Stimulated activated CD8-positive, alpha-beta memory T cell treated with anti-CD3 and anti-CD28 coated beads, Interleukin-7, amount 100 ng/mL, for 1 hour (primary cell): ENCODE measurements at places on chromosomes 1 and 21.

- DNase-seq: no peak
Measured at GRCh38 chr1:100893718-100894117, 924 bp downstream of the EXTL2 start.

DNA sequence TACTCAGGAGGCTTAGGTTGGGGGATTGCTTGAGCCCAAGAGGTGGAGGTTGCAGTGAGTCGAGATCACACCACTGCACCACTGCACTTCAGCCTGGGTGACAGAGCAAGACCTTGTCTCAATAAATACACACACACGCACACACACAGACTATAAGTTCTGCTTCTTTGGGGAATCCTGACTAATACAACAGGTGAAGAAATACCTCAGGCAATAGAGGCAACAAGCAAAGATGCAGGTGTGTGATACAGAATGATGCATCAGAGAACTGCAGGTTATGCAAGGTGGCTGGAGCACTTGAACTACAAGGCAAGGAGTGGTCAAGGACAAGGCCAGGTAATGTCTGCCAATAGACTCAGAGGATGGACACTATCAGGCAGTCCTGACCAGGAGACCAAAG, 117.6 kb upstream of the ZNF678 start:
- no peak for DNase-seq

DNA sequence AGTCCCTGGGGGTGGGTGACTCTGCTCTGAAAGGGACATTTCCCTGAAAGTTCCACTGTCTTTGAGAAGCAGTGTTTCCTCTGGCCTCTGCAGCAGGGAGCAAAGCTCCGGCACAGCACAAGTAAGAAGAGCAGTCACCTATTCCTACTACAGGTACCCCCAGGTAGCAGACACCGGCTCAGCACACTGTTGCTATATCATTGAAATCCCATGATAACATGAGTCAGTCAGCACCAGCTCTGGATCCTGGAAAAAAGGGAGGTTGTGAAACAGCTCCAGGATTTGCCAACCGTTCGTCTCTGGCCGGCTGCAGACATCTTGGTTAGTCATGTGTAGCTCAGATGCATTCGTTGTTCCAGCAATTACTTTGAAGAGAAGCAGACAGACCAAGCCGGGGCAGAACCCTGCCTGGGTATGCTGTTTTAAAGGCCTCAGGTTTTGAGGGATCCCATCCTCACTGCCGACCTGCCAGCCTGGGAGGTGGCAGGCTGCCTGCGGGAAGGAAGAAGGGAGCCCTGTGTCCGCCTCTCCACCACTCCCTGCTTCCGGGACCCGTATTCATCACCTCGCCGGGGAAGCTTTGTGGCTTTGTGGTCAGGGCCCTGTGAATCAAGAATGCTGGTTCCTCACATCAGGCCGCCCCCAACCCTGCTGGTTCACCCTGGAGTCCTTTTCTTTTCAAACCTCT, 139.2 kb downstream of the CLIC6 start:
- DNase-seq: peak; percentile 23

GRCh38 chr1:109543283-109543987, 3.8 kb downstream of the GPR61 start:
- DNase-seq: no peak

GRCh38 chr1:182520736-182521135, 68.3 kb downstream of the RNASEL start:
- DNase-seq: no peak

GRCh38 chr1:201395936-201396335, 3.2 kb downstream of the LAD1 start:
- no peak for DNase-seq

DNA sequence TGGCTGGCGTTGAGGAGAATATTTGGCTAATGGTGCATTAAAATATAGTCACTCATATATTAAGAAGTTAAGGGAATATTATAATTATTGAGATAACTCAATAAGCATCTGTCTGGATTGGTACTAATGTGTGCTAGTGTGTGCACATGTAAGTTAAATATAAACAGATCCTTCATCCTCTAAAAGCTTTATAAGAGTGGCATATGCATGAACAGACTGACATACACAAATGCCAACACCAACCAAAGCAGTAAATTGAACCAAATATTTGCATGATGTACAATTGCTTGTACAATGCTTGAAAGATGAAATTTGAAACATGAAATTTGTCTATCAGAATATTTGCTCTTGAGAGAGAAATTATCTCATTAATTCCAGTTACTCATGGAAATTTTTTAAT, 344.9 kb downstream of the ADGRL2 start:
- DNase-seq: no peak

DNA sequence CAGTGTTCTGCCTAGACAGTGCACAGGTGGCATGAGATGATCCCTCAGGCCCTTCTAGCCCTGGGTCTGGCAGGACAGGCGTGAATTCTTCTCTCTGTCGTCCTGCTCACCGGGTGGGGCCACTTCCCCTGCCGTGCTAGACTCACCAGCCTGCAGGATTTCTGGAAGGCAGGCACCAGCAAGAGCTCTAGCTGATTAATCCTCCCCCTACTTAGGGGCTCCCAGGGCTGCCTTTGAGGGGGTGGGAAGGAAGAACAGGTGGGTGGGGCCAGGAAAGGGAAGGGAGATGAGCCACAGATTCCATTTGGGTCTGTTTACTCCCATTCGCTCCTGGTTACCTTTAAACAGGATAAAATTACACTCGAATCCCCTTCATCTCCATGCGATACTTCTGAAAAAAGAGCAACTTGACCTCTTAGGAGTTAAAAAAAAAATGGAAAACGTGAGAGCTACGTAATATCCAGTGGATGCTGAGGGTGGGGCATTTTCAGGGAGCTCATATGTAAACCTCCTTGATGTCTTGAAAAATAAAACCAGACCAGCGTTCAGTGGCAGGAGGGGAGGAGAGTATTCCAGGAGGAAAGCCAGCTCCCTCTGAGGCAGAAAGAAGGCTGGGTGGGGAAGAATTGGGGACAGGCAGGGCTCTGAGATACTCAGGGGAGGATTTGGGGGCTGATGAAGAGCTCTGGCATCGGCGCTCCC, 665.5 kb downstream of the PTPRU start:
- DNase-seq: no peak

DNA sequence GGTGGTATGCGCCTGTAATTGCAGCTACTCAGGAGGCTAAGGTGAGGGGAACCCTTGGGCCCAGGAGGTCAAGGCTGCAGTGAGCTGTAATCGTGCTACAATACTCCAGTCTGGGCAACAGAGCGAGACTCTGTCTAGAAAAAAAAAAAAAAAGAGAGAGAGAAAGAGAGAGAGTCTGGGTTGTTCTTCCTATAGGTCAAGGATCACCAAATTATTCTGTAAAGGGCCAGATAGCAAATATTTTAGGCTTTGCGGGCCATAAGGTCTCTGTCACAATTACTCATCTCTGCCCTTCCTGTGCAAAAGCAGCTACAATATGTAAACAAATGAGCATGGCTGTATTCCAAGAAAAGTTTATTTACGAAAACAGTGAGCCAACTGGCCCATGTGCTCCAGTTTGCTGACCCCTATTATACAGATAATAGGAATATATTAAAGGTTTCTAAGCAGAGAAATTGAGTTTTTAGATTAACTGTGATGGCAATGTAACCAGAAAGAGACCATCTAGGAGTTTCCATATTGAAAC, 2.1 kb downstream of the SASS6 start:
- DNase-seq: no peak

GRCh38 chr1:8423692-8424538, 106.0 kb downstream of the SLC45A1 start:
- no peak for DNase-seq

DNA sequence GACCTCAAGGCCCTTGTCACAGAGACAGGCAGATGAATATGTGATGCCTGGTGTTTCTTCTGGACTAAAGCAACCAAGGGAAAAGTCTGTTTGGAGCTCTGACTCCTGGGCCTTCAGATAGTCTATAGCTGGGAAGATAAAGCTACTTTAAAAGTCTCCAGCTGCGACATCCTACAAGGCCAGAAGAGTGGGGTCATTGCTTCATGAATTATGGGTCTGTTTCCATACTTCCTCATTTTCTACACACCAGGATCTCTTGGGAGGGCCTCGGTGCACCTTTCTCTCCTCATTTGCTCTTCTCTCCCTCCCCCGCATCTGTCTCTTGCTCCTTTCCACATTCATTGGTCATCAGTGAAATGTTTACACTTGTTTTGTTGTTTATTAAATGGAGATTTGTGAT, 44.8 kb downstream of the SYT2 start:
- no peak for DNase-seq

GRCh38 chr1:202251424-202252256, 58.0 kb downstream of the LGR6 start:
- DNase-seq: no peak

DNA sequence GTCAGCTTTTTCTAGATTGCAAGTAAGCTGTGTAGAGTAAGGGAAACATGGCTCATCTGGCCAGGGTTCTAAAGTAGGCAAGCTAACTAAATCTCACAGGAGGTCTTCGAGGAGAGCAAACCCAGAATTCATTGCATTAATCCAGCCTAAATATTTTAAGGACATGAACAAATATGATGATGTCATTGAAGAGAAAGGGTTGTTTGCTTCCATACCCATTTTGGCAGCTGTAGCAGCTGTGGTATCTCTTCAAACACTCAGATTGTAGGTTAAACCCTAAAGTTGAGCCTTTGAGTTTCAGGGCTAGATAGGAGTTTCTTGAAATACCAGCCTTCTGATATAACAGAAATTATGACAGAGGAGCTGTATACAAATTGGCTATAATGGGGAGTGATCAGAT, 200.5 kb upstream of the C1orf105 start:
- no peak for DNase-seq

- DNase-seq: no peak
Measured at GRCh38 chr1:17922833-17923232, 167.7 kb downstream of the ACTL8 start.

DNA sequence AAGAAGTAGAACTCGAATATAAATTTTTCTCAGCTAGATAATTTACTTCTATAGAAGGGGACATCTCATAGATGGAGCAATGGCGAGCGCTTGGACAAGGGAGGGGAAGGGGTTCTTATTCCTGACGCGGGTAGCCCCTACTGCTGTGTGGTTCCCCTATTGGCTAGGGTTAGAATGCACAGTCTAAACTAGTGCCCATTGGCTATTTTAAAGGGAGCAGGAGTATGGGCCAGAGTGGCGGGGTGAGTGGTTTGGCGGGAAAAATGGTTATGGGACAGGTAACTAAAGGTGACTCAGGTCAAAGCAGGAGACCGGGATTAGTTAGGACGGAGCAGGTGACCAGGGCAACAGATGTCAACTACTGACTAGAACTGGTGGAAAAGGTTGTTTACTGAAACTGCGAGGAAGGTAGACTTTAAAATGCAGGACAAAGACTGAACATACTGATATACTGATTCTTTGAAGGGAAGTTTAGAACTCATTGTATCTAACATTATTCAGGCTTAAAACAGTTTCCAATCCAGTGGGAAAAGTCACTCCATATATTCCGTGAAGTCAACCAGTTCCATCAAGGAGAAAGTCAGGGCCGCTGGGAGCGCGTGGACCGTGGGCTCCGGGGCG, 940 bp upstream of the ATAD3A start:
- no peak for DNase-seq

DNA sequence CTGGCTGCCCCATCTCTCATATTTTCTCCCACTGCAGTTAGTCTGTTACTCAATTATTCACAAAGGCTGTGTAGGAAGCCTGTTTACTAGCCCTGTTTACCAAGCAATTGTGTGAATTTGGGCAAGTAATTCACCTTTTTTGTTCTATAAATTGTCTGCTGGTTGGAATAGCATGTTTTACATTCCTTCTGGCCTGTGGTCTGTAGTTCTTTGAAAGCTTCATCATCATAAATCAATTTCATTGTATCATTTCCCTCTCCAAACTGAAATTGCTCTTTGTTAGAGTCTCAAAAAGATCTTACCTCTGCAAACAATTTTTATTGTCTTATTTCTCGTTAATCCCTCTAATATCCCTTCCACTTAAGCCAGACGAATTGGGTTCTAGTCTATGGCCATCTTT, 1059.5 kb upstream of the ADGRL4 start:
- DNase-seq: no peak

- DNase-seq: no peak
Measured at GRCh38 chr21:44549525-44550211, 1.6 kb downstream of the KRTAP10-2 start.
